ENCODE measurements at places on chromosomes 5 and 9.
A peak's percentile ranks its signal among the peaks of the same experiment; 100 is the strongest.

- DNase-seq = no peak
Observed at GRCh38 chr5:95600557-95600956, 19.3 kb upstream of the GPR150 start.

DNA sequence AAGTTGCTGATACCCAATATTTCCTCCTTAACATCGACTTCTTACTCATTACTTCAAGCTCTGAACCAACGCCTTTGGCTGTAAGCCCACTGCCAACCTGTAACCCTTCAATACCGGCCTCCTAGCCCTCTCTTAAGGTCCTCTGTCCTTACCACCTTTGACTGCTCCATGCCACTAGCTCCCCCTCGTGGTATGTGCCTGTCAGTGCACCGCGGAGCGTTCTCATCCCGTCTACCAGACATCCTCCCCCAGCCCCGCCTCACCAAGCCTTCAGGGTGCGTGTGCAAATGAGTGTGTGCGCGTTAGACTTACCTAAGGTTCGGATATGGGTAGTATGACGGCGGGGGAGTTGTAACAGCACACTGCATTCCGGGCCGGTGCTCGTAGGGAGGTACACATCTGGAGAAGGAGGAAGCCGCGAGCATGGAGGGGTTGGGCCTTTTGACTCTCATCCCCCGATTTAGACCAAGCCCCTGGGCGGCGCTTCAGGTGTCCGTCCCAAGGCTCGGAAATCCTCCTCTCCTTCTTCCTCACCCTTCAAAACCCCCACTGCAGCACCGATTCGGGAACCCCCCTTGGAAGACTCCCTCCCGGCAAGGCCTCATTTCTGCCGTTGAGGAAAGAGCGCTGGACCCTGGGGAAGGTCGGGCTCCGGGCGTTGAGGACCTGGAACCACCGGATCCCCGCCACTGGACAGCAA lies 2.8 kb upstream of the MYORG start:
- peak; percentile 98 for DNase-seq

DNA sequence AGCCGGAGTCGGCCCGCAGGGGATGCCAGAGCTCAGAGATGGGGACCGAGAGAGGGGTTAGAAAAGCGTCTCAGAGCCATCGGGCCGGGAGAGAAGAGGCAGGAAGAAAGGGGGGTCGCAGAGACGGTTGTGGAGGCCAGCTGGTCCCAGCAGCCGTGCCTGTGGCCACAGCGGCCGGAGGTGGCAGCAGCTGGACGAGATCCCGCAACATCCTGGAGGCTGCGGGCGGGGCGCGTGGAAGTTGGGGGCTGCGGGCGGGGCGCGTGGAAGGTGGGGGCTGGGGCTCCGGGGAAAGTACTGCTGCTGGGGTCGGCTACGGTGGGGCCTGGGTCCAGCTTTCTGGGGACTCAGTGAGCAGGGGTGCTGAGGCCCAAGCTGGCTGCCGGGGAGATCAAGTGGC lies 34.4 kb upstream of the EGFL7 start:
- no peak for DNase-seq

- DNase-seq = no peak
Observed at GRCh38 chr9:8115570-8115969, 316.0 kb upstream of the DMAC1 start.

DNA sequence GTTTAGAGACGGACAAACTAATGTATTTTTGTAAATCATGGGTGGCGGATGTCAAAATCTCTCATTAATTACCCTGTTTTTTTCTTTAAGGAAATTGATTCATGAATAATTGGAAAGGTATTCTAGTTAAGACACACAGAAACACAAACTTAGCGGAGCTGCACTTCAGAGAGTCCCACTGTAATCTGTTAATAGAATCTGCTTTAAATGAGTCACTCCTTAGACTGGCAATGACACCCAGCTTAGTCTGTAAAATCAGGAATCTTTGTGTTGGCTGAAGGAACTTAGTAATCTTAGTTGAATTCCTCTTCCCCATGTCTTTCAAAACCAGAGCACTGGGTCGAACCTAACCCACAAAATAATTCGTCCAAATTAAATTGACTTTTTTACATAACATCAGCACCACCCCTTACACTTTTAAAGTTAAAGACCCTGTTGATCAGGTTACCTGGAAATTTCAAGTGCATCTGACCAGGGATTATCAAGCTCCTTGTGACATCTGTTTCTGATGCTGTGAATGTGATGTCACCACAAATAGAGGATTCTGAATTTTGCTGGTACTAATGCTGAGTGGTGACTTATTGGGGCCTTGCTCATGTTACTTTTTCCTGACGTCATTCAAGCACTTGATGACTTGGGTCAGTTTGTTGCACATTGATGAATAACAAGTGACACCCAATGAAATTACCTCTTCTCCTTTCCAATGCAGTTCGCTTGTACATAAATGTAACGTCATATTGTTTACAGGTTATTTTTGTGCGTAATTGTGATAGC lies 313.6 kb downstream of the KCTD16 start:
- DNase-seq = no peak

DNA sequence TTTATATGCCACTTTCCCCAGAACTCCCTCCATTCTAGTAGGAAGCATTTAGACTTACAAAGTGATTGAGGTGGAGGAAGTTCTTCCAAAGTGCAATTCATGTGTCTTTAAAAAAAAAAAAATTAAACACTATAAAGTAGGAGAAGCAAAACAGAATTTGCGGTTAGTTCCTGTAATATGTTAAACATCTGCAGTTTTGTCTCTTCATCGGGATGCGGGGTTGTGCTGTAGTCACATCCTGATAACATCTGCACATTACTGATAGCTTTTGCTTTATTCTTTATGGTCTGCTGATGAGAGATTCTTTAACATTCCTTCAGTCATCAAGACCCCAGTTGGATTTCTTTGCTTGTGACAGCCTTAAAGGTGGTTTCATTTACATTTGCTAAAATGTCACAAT lies 694.3 kb downstream of the NR2F1-AS1 start:
- DNase-seq = no peak

- DNase-seq = no peak
Observed at GRCh38 chr5:61766141-61766540, 434.1 kb downstream of the ZSWIM6 start.

DNA sequence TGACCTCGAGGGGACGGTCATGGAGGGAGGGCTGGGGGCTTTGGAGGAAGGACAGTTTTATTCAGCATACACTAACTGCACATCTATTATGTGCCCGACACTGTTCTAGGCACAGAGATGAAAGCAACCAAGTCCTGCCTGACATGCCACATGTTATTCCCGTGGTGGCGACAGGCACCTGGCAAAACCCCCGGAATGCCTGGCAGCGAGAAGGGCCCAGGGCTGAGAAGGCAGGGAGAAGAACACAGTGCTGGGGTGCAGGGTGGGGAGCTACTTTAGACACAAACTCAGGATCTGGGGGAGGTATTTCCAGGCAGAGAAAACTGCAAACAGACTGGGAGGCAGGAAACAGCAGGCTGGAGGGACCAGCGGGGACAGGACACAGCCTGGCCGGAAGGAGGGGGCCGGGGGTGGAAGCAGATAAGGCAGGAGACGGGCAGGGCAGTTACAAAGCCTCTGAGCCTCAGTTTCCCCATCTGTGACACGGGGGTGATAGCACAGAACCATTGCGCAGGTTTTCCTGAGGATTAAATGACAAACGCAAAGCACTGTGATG lies 77.7 kb downstream of the STK10 start:
- no peak for DNase-seq

- no peak for DNase-seq
Observed at GRCh38 chr5:96114736-96115135, 153.1 kb upstream of the ELL2 start.

DNA sequence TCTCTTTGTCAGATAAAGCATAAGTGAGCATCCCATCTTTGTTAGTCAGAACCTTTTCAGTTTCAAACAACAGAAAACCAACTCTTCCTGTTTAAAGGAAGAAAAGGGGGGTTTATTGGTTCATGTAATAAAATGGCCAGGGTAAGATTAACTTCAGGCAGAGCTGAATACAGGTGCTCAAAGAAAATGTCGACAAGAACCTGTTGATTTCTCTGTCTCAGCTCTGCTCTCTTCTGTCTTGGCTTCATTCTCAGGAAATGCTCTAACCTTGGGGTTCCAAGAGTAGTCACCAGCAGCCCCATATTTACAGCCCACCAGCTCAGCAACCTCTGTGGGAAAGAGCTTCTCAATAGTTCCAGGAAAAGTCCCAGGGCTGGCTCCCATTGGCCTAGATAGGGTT lies 25.2 kb downstream of the KCNIP1 start:
- no peak for DNase-seq

DNA sequence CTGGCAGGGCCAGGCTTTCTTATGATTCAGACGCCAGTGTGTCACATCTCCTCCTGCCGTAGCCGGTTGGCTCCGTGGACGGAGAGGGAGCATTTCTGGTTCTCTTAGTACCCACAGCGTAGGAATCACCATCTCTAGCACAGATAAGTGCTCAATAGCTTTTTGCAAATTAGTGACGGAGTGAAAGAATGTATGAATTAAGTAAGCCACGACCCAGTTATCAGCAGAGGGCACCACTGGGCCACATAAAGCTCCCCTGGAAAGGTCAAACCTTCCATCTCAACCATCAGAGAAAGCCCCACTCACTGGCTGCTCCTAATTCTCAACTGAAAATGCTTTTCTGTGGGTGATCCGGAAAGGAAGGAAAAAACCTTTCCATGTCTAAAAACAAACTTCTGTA lies 317.0 kb upstream of the ADCY2 start:
- DNase-seq = peak; percentile 57

- DNase-seq = no peak
Observed at GRCh38 chr5:157496864-157497263, 36.9 kb downstream of the NIPAL4 start.

GRCh38 chr9:99241106-99241505 lies 19.0 kb downstream of the SEC61B start:
- DNase-seq = no peak

- DNase-seq = no peak
Observed at GRCh38 chr9:22056402-22056801, 47.3 kb upstream of the CDKN2B start.

DNA sequence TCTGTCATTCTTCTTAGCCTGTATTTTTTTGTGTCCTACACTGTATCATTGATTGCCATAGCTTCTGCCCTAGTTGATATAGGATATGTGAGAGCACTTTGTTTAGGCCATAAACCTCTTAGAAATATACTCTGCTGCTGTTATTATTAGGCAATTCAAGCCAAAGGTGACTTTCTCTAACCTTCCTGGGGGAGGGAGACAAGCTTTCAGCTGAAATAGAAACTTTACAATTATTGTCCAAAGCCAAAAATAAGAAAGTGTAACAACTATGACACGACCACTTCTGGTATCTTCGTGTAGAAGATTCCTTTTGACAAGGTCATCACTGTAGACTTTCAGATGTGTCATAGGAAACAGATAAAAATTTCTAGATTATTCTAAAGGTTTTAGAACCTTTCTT lies 12.2 kb upstream of the CSNK1A1 start:
- DNase-seq = no peak

GRCh38 chr5:123300266-123300665 lies 122.9 kb downstream of the CEP120 start:
- DNase-seq = no peak

GRCh38 chr5:130992095-130992494 lies 173.0 kb downstream of the HINT1 start:
- DNase-seq = no peak

- no peak for DNase-seq
Observed at GRCh38 chr9:100186356-100186755, 87.3 kb downstream of the INVS start.

- DNase-seq = no peak
Observed at GRCh38 chr5:78354066-78354670, 6.2 kb upstream of the SCAMP1 start.

GRCh38 chr9:110785166-110785565 lies 116.6 kb downstream of the MUSK start:
- DNase-seq = no peak

DNA sequence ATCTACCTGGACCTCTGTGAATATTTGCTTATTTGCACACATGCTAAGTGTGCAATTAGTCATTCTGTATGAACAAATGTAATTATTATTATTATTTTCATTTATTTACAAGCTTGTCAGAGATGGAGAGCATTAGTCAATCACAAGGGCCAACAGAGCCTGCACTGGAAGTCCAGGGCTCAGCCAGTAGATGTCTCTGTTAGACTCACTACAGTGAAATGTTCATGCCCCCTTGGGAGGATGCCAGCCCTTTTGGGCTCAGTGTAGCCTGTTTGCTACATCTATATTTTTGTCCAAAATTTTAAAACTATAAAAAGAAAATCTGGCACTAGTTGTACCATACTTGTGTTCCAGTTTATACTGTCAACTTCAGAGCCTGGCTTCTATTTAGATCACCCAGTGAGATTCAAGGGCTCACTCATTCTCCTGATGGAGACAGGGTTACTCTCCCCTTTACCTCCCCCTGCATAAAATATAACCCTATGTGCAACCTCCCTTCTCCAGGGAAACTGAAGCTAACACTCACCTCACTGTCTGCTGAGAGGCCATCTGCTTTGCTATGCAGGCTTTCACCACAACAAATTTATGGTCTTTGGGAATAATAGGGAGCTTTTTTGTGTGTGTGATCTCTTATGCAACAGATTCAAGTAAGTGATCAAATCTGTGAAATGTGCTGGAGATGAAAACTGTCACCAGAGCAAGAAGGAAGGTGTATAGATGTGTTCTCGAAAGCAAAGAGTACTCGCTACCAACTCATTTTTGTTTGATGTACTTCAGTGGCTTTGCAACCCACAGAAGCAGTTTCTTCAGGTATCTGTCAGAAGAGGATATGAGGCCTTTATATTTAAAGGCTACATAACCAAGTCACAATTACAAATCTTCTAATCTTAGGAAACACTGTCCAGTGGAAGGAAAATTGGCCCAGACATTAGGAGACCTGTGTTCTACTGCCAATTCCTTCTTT lies 99.9 kb upstream of the TLE4 start:
- peak; percentile 20 for DNase-seq

- no peak for DNase-seq
Observed at GRCh38 chr9:88664773-88665172, 129.8 kb downstream of the NXNL2 start.

- DNase-seq = no peak
Observed at GRCh38 chr5:77607324-77607723, 31.2 kb downstream of the OTP start.

- DNase-seq = no peak
Observed at GRCh38 chr9:79007701-79008483, 563.9 kb upstream of the TLE4 start.

Measured in HT-29 (cell line).